ENCODE measurements at places on chromosomes 3 and 15.

DNA sequence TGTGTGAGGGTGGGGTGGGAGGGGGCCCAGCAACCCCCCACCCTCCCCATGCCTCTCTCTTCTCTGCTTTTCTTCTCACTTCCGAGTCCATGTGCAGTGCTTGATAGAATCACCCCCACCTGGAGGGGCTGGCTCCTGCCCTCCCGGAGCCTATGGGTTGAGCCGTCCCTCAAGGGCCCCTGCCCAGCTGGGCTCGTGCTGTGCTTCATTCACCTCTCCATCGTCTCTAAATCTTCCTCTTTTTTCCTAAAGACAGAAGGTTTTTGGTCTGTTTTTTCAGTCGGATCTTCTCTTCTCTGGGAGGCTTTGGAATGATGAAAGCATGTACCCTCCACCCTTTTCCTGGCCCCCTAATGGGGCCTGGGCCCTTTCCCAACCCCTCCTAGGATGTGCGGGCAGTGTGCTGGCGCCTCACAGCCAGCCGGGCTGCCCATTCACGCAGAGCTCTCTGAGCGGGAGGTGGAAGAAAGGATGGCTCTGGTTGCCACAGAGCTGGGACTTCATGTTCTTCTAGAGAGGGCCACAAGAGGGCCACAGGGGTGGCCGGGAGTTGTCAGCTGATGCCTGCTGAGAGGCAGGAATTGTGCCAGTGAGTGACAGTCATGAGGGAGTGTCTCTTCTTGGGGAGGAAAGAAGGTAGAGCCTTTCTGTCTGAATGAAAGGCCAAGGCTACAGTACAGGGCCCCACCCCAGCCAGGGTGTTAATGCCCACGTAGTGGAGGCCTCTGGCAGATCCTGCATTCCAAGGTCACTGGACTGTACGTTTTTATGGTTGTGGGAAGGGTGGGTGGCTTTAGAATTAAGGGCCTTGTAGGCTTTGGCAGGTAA, 8.1 kb downstream of the FAM131A start:
- peak; percentile 79 for DNase-seq

DNA sequence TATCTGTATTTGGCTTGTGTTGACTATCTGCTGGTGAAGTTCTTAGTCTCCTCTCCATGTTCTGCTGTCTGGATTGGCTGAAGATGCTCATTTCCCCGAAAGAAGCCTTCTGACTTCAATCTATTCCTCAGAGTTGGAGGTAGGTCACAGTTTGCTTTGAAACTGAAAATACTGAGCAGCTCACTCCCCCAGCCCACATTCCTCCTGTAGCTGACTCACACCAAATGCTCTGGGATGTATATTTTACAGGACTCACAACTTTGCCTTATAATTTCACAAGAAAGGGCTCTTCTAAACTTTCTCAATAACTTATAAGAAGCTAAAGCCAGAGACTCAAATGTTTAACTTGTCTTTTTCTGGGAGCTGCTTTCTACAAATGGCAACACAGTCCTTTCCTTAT, 36.3 kb upstream of the SNX4 start:
- peak; percentile 47 for DNase-seq

DNA sequence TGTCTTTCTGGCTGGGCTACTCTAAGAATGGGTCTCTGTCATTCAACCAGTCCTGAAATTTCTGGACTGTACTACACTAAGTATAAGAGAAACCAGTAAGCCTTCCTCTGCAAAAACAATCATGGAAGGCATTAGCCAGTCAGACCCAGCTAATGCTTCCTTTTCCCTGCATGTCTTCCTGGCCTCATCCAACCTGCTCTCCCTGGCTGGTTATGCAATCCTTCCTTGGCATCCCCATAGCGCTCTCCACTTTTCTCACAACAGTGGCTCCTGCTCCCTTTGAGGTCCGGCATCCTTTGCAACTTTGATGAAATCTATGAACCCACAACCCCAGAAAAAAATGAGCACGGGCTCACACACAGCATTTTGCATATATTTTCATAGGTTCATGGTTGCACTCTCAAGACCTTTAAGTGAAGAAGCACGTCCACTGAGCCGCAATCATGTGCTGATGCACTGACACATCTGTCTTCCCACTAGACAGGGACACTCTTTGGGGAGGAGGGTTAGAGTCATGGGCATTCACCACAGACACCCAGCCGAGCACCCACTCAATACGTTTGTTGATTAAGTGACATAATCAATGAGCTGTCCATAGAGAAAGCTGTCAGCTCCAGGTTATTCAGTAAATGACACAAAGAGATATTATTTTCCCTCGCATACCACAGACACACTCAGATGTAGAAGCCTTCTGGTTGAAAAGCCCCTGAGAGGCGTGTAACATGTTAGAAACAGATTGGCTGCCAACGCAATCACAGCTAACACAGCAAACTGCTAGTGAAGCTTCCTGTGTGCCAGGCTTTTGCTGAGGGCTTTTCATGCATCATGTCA, 66.7 kb downstream of the PLD1 start:
- no peak for DNase-seq

- peak; percentile 79 for DNase-seq
Observed at GRCh38 chr3:49813497-49814174, at the start of gene UBA7. Gene UBA7 (minus strand): TSS chr3:49813953. CDS start chr3:49813787, 166 bp downstream.

GRCh38 chr3:127044996-127045395, 62.1 kb downstream of the PLXNA1 start:
- DNase-seq = peak; percentile 25

DNA sequence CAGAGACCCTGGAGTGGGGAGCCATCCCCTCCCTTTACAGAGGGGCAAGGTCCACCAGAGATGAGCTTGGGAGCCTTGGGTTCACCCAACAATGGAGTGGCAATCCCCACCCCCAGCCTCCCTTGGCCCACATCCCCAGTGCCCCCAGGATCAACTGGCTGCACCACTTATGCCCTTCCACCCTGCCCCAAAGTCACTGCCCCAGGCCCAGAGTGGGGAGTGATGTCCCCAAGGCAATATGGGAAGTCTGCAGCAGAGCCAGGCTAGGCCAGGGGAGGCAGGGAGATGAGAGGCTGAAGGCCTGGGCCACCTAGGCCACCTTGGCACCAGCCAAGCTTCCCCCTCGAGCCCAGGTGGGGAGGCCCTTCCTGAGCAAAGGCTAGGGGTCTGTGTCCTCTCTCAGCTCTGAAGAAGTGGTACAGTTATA, 145.5 kb downstream of the SMAD6 start:
- DNase-seq = no peak

GRCh38 chr15:63107895-63108546, 13.6 kb upstream of the LACTB start:
- DNase-seq = peak; percentile 100

- no peak for DNase-seq
Observed at GRCh38 chr3:32996048-32996754, 44.8 kb downstream of the CCR4 start.

- DNase-seq = no peak
Observed at GRCh38 chr3:101876142-101876541, 26.8 kb downstream of the NFKBIZ start.

DNA sequence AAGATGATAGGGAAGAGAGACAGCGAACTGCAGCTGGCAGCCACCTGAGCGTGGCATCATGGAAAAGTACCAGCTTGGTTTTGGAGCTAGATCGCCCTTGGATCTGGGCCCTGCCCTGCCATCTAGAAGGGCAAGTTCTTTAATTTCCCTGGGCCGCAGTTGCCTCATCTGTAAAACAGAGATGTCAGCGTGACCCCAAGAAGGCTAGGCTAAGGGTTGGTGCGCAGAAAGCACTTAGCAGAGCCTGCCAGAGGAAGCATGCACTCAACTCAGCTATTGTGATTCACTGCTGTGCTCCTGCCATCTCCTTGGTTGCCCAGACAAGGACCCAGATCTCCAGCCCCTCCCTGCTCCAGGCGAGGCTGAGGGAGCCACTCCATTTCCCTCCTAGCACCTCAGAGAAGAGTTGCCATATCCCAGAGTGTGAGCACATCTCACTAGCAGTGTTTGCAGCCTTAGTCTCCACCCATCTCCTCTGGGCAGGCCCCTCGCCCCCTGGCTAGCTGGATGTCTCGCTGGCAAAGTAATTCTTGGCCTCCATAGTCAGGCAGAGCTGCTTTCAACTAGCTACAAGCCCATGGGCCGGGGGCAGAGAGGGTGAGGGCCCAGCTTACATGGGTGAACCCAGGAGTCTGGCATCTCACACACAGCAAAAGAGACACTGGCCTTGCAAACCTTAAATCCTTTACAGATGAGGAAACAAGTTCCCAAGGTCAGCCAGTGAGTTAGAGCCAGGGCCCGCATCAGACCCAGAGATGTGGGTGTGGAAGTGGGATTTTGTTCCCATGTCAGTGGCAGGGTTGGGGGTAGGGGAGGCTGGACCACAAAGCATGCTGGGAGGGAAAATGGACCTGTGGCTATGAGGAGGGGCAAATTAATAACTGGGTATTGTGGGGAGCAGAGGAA, 280.7 kb upstream of the TLE3 start:
- no peak for DNase-seq

DNA sequence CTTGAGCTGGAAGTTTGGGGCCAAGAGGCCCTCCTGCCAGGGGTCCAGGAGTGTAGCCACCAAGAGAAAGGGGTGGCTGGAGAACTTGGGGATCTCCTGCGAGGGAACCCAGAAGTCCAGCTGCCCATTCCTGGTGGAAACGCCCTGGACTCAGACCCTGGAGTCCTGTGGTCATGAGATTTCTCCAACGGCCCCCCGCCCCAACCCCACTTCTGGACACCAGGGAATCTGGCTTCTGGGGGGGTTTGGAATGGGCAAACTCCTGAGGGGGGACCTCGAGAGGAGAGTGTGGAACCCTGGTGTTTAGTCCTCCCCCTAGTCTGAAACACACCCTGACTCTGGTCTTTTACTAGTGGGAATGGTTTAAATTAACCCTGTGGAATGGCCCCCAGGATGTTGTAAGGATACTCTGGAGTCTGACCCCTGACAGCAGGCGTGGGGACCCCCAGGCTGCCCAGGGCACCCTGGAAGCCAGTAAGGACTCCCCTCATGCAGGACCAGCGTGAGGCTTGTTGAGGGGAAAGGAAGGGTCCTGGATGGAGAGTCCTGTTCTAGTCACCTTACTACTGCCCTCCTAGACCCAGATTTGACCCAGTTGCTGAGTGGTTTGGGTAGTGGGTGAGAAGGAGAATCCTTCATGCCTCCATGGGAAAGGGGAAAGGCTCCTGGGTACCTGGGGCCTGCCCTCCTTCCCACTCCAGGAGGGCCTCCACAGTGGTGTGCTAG, 540 bp downstream of the KLHDC8B start:
- no peak for DNase-seq

- DNase-seq = no peak
Observed at GRCh38 chr3:196419386-196419785, 12.8 kb downstream of the UBXN7 start.

- DNase-seq = peak; percentile 36
Observed at GRCh38 chr3:129343643-129344360, 65.1 kb downstream of the HMCES start.

GRCh38 chr15:65211482-65211982, 259 bp upstream of the CILP start:
- DNase-seq = no peak

GRCh38 chr3:6860954-6861624, at the start of gene GRM7:
Gene GRM7 (plus strand): TSS chr3:6861115.
- DNase-seq = no peak

DNA sequence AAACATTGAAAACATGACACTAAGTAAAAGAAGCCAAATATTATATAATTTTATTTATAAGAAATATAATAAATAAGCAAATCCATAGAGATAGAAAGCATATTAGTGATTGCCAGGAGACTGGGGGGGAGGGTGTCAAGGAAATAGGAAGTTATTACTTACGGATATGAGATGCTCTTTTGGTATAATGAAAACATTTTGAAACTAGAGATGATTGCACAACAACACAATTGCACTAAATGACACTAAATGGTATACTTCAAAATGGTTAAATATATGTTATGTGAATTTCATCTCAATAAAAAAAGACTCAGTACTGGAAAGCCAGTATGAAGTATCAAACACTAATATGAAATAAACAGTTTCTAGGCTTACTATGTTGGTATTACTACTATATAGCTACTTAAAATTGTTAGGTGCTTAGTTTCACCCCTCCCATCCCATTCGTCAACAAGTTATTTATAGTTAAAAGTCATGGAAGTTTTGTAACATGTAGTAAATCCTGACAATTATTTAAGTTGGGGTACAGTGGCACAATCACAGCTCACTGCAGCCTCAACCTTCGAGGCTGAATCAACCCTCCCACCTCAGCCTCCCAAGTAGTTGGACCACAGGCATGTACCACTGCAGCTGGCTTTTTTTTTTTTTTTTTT, 43.7 kb downstream of the STAG1 start:
- no peak for DNase-seq

DNA sequence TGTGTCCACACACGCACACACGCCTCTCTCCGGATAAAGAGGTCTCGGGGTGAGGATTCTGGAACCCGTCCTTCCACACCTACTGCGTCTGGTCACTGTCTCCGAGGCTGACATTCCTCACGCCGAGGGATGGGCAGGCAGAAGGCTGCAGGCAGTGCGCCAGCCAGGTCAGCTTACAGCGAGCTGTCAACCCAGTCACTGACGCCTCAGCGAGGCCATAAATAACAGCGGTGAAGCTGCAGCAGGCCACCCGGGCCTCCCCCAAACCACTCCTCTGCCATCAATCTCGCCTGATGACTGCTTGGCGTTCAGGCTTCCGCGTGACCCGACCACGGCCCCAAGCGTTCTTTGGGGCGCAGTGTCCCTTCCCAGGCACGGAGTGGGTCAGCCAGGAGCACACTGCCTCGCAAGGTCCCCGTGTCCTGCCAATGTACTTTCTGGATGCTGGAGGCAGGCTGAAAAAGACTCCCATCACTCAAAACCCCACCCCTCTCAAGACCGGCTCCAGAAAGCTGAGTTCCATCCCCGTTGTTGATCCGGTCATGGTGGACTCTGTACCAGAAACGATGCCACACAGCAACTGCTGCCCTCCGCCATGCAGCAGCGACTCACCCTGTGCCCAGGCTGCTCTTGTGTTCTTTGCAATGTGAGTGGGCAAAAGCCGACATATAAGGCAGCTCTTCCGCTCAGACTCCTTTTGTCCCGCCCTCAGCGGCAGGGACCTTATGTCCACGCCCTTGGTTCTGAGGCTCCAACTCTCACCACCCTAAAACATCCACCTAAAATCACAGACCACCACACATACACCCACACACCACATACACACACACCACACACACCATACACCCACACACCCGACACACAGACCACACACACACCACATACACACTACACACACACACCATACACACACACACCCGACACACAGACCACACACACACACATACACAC, 27.1 kb downstream of the CPN2 start:
- peak; percentile 77 for DNase-seq

Data from ELR (cell line).